ENCODE measurements at places on chromosomes 16 and 17.

DNA sequence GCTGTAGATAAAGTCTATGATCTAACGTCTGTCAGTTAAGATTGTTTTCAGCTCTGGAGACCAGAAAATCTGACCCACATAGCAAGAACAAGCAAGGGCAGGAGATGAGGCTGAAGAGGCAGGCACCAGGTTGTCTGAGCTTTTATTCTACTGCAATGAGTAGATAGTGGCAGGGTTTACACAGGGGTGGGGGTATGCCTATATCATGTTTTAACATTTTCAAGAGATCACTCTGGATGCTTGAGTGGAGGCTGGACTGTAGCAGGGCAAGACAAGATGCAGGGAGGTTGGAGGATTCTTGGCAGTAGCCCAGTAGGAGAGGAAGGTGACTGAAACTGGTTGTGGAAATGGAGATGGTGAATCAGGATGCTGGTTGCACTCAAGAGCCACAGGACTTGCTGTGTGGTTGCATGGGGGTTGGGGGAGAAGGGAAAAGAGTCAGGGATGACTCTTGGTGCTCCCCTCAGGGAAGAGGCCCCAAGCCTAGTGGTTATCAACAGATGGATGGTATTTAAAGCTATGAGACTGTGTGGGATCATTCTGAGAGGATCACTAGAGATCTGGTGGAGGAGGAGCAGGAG lies 143.1 kb upstream of the KCNJ18 start:
- DNase-seq = no peak

DNA sequence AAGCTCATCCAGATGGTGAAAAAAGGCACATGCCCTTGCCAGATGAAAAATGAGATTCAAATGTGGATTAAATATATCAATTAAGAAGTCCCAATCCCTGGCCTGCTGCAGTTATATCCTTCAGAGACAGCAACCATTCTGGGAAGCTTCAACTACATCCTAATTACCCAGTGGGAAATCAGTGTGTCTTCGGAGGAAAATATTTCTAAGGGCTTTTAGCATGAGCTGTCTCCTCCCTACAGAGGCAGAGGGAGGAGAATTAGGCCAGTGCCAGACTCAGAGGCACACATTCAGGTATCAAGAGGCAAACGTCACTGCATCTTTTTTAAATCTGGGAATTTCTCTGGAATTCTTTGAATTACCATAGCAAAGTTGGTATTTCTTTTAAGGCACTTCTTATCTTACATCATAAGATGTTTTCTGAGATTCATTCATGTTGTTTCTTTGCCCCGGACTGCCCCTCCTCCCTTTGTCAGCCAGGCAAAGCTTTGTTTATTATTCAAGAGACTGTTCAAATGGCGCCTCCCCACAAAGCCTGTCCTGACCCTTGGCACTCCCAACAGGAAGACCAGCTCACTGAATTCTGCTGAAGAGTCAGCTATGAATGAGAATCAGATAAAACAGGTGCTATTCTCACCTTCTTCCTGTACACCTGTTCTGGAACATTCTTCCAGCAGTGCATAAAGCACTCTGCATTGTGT lies 38.3 kb upstream of the SMPD3 start:
- no peak for DNase-seq

- peak; percentile 64 for DNase-seq
These were observed 46.1 kb downstream of the CYTH1 start for GRCh38 chr17:78735832-78736525.

- peak; percentile 36 for DNase-seq
These were observed 48.4 kb downstream of the AKAP1 start for GRCh38 chr17:57133486-57133885.

DNA sequence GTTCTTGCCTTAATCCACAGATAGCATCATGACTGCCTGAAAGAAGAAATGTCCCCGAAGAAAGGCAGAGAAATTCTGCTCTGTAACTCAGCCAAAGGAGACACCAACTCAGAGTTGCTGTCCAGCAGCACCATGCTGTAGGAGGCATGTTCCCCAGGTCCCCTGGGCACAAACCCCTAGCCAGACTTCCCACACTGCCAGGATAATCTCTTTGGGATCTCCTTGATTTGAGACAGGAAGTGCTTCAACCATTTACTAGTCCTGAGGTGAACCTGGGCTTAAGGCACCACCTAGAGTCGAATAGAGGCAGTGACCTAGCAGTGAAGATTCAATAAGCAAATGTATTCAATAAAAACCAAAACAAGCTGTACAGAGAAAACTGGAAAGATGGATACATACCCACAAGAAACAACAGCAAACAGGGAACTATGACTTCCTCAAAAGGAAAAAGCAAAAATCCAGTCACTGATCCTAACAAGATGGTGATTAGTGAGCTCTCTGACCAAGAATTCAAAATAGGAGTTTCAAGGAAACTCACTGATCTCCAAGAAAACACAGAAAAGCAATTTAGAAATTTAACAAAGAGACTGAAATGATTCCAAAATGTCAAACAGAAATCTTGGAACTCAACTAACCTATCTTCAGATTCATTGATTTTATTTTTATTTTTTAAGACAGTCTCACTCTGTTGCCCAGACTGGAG lies 5.7 kb downstream of the OR4D2 start:
- peak; percentile 66 for DNase-seq

GRCh38 chr17:7570351-7570750 lies 8.6 kb downstream of the SENP3 start:
- no peak for DNase-seq

- no peak for DNase-seq
These were observed 412 bp upstream of the ADGRG3 start for GRCh38 chr16:57667526-57668262.

DNA sequence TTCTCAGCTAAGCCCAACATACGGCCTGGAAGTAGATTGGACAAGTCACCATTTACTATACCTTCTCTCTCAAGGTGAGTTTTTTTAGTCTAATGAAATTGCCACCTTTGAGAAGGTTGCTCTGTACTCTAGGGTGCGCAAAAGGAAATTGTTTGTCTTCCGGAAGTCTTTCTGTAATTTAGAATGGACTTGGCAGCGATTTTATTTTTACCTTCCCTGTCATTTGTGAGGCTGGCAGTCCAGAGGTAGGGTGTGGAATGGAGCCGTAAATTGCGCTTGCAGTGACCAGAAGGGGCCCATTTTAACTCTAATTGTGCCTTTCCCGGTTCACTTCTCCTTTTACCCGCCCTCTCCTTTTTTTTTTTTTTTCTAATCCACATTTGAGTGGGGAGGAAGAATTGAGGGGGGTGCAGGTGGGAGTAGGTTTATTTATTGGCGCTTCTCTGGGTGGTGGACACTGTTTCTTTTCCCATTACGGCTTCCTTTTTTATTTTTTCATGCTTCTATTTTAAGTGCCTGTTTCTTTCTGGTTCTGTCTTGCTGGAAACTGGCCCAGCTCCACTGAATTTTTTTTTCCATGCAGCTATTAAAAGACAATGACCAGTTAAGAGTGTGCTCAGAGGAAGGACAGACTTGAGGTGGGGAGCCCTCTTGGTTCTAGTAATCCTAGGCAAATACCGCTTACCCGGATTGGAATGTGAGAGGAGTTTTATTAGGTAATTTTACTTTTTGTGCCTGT lies 89.7 kb upstream of the CLEC18A start:
- no peak for DNase-seq

- DNase-seq = no peak
These were observed 3.6 kb downstream of the PRCD start for GRCh38 chr17:76543482-76543825.

DNA sequence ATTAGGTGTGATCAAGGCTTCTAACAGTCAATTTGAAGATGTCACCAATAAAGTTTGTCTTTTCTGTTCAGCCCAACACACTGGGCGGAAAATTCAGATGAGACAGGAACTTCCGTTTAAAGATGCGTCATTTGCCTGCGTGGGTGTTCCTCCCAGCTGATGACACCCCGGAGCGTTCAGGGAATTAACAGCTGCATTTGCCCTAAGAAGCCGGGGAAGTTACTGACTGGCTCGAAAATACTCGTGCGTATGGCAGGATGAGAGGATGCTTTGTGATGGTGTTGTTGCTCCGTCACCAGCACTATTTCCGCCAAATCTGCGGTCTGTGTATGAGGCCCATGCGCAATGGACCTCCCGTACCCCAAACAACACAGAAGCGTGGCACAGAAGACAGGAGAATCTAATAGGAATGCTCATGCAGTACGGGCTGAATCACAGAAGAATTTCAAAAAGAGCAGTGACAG lies 11.9 kb upstream of the PVALEF start:
- peak; percentile 13 for DNase-seq

DNA sequence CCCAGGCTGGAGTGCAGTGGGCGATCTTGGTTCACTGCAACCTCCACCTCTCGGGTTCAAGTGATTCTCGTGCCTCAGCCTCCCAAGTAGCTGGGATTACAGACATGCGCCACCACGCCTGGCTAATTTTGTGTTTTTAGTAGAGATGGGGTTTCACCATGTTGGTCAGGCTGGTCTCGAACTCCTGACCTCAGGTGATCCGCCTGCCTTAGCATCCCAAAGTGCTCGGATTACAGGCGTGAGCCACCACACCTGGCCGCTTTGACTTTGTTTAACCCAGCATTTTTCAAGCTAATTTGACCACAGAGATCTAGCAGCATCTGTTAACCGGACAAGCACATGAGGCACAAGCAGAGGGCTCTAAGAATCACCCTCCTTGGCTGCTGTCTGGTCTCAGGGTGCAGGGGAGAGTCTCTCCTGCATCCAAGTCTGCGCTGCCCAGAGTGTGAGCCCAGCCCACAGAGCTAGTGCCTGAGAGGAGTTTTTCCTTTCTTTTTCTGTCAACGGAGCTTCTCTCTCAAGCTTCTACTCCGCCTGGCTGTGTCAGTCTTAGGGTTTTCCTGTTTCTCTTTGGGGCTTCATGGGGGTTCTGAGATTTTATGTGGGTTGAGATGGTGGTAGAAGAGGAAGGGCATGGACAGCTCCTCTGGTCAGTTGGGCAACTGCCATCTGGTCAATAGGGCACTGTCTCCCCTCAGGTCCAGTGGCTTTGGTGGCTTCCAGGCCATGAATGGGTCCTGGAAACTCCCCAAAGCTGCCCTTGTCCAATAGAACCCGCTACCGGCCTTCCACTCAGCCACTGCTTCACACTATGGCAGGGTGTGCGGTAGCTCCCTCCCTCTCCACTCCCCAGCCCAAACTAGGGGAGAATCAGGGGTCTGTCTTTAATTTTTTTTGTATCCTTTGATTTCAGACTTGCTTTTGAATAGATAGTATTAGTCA lies 59.6 kb downstream of the TNFRSF13B start:
- DNase-seq = no peak

- no peak for DNase-seq
These were observed 16.9 kb upstream of the GLG1 start for GRCh38 chr16:74623839-74624235.

- no peak for DNase-seq
These were observed 64.2 kb upstream of the COX10 start for GRCh38 chr17:14004927-14005620.

DNA sequence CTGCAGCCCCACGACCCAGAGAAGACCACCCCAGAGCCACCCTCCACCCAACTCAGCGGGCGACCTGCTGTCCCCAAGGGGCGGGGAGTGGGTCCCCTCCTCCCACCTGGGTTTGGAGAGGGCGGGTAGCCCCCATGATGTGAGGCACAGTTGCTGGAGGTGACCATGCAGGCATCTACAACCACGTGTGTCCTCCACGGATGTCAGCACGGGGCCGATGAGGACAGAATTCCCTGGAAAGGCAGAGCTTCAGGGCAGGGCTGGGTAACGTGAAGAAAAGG lies 7.1 kb downstream of the UTS2R start:
- no peak for DNase-seq

- DNase-seq = no peak
These were observed 22.5 kb upstream of the LYRM9 start for GRCh38 chr17:27915709-27916108.

Data from SW480 (cell line).